GM23338 (cell line): ENCODE measurements at places on chromosomes 1 and 21.
A peak's percentile ranks its signal among the peaks of the same experiment; 100 is the strongest.

GRCh38 chr1:1832166-1832565 lies 53.9 kb upstream of the NADK start:
- no peak for DNase-seq

GRCh38 chr1:200708161-200708560 lies 30.5 kb upstream of the CAMSAP2 start:
- no peak for DNase-seq

- DNase-seq: peak; percentile 84
Measured at GRCh38 chr1:157969697-157970485, 23.6 kb upstream of the KIRREL1 start.

DNA sequence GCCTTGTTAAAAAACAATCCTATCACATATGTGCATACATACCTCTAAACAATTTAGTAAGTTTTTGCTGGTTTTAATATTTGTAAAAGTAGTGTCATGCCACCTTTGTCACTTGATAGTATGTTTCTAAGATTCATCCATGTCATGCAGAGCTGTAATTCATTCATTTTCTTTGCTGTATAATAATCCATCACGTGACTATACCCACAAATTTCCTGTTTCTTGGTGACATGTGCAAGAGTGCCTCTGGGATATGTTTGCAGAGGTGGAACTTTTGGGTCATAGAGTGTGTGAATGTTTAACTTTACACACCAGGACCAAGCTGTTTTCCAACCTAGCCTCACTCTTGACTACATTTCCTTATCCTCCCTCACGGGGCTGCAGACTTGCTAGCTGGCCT lies 62.9 kb downstream of the ZSCAN20 start:
- no peak for DNase-seq

- no peak for DNase-seq
Measured at GRCh38 chr1:212281590-212281989, 3.6 kb upstream of the PPP2R5A start.

DNA sequence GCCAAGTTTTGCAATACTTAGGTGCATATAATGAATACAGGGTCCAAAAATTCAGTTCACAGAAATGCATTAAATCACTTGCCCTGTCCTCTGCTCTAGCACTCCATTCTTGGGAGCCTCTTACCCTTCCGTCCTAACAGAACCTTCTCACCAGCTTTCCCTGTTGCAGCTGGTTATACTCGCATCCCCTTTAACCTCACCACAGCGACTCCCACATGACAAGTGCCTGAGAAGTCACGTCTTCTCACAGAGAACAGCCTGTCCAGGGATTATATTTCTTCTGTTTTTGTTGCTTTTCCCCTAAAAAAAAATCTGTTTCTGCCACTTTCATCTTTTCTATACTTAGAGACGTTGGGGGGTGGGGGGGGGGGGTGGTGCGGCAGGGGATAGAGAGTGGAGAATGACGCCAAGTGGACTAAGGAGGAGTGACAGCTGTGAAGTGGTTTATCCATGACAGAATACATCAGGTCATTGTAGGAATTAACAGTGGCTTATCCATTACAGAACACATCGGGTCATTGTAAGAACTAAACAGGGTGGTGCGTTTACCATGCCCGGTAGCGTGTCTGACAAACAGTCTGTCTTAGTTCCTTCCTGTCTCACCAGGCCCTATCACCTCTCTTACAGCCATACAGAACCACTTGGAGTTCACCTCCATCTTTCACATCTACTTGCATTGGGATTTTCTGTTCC lies 117.6 kb downstream of the UBE2U start:
- no peak for DNase-seq

DNA sequence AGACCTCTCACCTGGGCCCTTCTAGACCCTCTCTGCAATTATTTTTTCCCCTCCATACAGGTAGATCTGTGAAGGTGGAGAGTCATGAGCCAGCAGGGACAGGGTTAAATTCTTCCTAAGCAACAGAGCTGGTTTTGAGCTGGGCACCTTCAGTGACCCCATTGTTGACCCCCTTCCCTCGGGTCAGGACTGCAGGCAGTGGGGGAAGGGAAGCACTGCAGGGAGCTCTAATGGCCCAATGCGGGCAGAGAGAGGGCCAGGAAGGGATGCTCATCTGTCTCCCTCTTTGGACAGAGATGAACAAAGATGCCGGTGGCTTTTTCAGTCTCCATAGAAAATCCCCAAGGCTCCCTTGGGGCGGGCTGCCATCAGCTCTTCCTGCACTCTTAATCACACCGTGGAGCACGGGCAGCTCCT lies 21.4 kb downstream of the SOX13 start:
- peak; percentile 74 for DNase-seq

GRCh38 chr21:18646116-18646515 lies 242.5 kb upstream of the TMPRSS15 start:
- DNase-seq: no peak

GRCh38 chr1:246827396-246827795 lies 103.2 kb downstream of the SCCPDH start:
- DNase-seq: no peak

GRCh38 chr21:26099610-26100219 lies 70.9 kb downstream of the APP start:
- DNase-seq: no peak

GRCh38 chr1:87535551-87535950 lies 206.9 kb downstream of the LMO4 start:
- DNase-seq: no peak

GRCh38 chr1:54271341-54271740 lies 71.4 kb downstream of the MRPL37 start:
- no peak for DNase-seq

GRCh38 chr1:9542430-9542829 lies 3.2 kb downstream of the SLC25A33 start:
- DNase-seq: no peak

GRCh38 chr1:15236746-15237145 lies 10.3 kb upstream of the FHAD1 start:
- no peak for DNase-seq

- DNase-seq: no peak
Measured at GRCh38 chr1:162196387-162196786, 126.9 kb downstream of the NOS1AP start.
